Stimulated activated naive B cell treated with anti-CD40 and anti-IgM and Interleukin-4, amounts not matched to agents 10 μg/mL and 1 μg/mL and 100 μg/mL, for 72 hours (primary cell): ENCODE measurements at places on chromosomes 2 and 18.

DNA sequence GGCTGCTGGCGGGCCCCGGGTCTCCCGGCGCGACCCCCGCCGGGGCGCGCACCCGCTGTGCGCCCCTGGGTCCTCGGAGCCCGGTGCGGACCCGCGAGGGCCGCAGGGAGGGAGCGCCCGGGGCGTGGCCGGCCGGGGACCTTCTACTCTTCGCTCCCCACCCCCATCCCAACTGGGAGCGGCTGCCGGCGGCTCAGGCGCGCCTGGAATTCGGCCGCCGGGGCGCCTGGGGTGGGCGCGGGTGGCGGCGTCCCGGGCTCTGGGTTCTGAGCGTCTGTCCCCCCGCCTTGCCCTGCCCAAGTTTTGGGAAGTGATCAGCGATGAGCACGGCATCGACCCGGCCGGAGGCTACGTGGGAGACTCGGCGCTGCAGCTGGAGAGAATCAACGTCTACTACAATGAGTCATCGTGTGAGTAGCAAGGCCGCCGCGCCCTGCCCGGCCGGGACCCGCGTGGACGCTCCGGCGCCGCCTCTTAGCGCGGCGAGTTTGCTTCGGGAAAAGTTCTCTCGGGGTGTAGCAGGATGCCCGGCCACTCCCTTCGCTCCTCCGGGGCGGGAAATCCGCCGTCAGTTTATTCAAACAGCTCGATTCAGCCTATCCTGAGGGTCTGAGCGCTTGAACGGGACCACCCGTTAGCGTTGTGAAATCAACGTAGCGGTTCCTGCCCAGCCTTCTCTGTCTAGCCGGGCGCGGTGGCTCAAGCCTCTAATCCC, 502 bp downstream of the TUBB6 start:
- DNase-seq, result peak; percentile 64

- no peak for DNase-seq
Observed at GRCh38 chr2:231929961-231930592, 3.9 kb upstream of the NPPC start.

GRCh38 chr2:157601807-157602206, 26.9 kb downstream of the ACVR1C start:
- DNase-seq, result no peak

DNA sequence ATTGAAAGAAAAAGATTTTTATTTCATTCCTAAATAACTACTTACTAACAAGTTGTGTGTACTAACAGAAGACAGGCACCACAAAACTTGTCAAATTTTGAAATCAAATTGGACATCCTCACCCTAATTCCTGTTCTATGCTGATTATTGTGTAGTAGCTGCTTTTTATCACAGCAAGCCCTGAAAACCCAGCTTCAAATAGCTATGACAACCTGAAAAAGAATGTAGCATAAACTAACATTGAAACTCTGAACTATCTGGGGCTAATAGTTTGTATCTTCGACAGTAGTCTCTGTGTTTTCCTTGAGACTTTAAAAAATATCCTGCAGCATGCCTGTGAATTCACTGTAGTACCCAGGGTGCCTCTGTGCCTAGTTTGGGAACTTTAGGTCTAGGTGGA, 122.6 kb downstream of the WDPCP start:
- no peak for DNase-seq

DNA sequence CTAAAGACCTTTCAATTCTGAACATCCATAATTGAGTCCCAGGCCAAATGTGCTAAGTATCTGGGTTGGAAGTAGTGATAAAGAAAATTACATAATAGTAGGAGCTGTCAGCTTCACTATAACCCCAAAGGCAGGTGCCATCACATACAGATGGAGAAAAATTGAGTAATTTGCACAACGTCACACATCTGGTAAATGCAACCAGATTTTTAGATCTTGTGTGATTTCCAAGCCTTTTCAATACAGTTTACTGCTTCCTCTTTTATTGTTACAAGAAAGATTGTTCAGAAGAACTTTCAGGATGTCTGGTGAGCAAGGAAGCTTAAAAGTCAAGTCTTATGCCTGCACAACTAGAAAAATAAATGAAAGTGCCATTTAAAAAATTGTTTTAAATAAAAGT, 62.3 kb downstream of the UBE2E3 start:
- DNase-seq, result no peak

DNA sequence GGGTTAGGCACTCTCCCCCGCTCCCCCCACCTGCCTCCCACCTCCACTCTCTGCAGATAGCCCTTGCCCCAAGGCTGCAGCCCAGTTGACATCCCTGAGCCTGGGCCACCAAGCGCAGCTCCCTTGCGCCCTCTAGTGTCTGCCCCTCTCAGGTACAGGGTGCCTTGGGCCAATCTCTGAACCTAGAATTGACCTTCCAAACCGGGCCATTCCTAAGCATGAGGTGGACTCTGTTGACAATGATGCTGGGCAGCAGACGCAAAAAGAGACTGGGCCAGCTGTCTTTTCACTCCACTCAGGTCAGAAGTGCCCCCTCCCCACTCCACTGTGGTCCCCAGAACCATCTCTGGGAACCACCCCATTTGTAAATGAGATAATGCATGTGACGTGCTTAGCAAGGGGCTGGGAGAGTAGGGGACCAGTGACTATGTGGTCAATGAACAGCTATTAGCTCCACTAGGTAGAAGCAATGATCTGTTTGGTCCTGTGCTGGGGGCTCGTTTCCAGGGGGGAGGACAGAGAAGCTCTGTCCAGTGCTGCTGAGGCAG, 43.3 kb upstream of the PLB1 start:
- peak; percentile 55 for DNase-seq

DNA sequence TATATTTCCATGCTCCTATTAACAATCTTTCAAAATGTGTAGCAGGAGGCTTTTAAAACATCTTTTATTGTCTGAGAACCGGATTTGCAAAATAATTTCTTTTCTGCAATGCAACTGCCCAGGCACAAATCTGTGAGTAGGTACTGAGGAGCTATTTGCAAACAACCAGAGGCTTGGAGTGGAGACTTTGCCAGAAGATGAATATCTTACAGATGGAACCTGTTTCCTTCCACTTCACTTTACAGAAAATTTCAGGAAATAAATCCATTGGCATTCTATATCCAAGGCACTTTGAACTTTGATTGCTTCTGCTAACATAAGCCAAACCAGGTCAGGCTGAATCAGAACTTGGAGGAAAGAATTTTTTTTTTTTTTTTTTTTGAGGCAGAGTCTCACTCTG, 237.4 kb upstream of the REV1 start:
- no peak for DNase-seq

GRCh38 chr2:238083919-238084318, 16.2 kb upstream of the ESPNL start:
- no peak for DNase-seq

GRCh38 chr2:216739035-216739434, 43.7 kb upstream of the IGFBP5 start:
- DNase-seq, result no peak

- DNase-seq, result no peak
Observed at GRCh38 chr2:27796791-27797765, 25.6 kb downstream of the MRPL33 start.

- DNase-seq, result no peak
Observed at GRCh38 chr18:41972067-41972925, 17.3 kb downstream of the PIK3C3 start.

DNA sequence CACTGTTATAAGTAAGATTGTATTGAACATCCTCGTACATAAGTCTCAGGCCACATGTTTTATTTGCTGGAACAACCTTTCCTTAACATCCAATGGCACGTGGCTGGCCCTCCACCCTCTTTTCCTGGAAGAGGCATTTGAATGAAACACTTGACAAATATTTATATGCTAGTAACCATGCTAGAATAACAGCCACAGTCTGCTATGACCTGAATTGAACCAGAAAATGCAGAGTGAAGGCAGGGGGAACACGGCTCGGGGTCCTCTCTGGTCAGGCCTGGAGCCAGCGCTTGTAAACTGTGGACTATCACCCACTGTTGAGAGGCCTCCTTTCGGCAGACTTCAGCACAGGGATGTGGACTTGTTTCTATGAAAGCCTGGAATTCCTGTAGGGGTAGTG, 198.2 kb upstream of the COPS8 start:
- DNase-seq, result no peak

- no peak for DNase-seq
Observed at GRCh38 chr2:239792405-239793084, 232.6 kb downstream of the NDUFA10 start.
